ENCODE measurements at places on chromosomes 5 and 9.

DNA sequence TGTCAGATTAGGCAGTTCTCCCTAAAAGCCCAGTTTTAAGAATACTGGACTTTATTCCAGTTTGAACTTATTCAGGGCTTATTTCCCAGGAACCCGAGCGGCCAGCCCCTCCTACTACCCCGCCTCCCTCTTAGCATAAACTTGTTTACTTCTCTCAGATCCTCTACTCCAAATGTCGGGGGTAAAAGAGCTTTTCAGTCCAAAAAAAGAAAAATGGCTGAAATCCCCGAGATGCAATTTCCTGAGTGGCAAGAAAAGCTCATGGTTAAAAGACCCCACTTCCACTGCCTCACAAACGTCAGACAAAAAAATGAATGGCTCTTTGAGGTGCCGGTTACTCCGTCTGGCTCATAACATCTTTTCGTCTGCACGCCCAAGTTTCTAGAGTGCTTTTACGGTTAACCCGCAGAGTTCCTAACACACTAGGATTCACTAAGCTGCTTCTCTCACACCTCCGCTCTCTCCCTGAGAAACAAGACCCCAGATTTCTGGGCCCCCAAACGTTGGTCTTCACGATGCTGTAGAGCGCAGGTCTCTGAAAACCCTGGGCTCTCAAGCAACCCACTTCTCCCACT is 402 bp downstream of the BRD8 start:
- DNase-seq: peak; percentile 43

- no peak for DNase-seq
Measured at GRCh38 chr9:109113254-109113653, 6.5 kb downstream of the TMEM245 start.

GRCh38 chr5:115553082-115553481 is 8.5 kb upstream of the FEM1C start:
- DNase-seq: no peak

GRCh38 chr5:67481362-67481761 is 284.8 kb upstream of the CD180 start:
- no peak for DNase-seq

GRCh38 chr5:32814141-32814540 is 103.0 kb downstream of the NPR3 start:
- no peak for DNase-seq

- peak; percentile 74 for DNase-seq
Measured at GRCh38 chr5:317086-317811, 4.3 kb upstream of the AHRR start.

- DNase-seq: no peak
Measured at GRCh38 chr9:114163517-114163951, 8.2 kb downstream of the COL27A1 start.

DNA sequence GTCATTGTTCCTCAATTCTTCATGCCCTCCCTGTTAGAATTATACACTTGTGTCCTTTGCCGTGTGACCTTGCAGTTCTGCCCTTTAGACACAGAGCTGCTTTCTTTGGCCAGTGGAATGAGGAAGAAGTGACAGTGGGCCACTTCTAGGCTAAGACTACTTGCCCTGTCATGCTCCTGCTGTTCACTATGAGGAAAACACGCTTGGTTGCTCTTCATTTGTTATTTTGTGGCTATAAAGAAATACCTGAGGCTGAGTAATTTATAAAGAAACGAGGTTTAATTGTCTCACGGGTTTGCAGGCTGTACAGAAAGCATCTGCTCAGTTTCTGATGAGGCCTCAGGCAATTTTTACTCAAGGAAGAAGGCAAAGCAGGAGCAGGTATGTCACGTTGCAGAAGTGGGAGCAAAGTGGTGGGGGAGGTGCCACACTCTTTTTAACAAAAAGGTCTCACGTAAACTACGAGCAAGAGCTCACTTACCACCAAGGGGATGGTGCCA is 279.1 kb upstream of the DMAC1 start:
- DNase-seq: no peak

DNA sequence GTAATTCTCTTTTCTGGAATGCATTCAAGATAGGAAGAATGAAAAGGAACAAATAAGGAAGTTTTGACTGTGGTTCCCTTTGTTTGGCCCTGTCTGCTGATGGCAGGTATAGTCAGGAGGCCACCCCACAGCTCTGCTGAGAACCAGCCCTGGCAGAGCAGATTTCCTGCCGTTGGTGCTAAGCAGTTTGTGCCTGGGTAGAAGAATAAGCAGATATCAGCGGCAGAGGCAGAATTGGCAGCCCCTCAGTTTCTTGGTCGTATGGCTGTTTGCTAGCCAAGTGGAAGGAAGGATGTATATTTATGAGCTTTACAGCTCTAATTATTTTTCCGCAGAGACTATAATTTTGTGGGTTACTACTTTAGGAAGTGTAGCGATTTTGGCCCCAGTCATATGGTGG is 310.2 kb upstream of the RFX3 start:
- DNase-seq: no peak

DNA sequence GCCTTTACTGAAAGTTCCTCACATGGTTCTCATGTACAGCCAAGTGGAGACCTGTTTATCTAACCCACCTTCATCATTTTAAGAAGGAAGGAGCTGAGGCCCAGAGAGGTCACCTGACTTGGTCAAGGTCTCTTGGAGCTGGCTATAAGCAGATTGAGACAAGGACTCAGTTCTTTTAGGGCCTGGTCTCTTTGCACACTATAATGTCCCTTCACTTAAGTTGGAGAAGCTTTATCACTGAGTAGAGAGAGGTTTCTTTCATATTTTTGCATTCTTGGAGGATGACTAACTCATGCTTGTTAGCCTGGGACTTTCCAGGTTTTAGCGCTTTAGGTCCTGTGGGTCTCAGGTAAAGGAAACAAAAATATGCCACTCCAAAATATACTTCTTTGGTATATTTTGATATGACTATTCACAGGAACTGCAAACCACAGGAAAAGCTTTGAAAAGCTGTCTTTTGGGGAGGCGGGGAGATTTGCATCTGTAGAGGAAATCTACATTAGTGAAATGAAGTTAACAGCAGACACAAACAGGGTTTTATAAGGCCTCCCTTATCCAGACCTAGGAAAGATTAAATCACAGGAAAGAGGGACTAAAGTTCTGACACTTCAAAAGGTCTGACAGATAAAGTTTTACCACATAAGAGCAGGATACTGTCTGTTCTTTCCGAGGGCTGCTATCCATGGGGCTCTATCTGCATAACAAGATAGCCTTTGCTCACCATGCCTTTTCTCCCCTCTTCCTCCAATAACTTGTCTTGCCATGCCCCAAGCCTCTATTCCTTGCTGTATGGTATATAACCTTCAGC is 95.8 kb upstream of the ANKRD55 start:
- peak; percentile 58 for DNase-seq

GRCh38 chr5:31131381-31131891 is 62.0 kb upstream of the CDH6 start:
- no peak for DNase-seq

- no peak for DNase-seq
Measured at GRCh38 chr5:149546974-149547373, 4.3 kb downstream of the CSNK1A1 start.

- DNase-seq: no peak
Measured at GRCh38 chr9:11142965-11143738, 530.4 kb upstream of the PTPRD start.

- DNase-seq: no peak
Measured at GRCh38 chr9:86281593-86282076, 703 bp downstream of the ISCA1 start.

- DNase-seq: no peak
Measured at GRCh38 chr5:31952067-31952466, 222.1 kb downstream of the GOLPH3 start.

- DNase-seq: no peak
Measured at GRCh38 chr5:91927439-91927838, 544.3 kb upstream of the ARRDC3 start.

- peak; percentile 14 for DNase-seq
Measured at GRCh38 chr9:84667571-84668195, 1.8 kb upstream of the NTRK2 start.

DNA sequence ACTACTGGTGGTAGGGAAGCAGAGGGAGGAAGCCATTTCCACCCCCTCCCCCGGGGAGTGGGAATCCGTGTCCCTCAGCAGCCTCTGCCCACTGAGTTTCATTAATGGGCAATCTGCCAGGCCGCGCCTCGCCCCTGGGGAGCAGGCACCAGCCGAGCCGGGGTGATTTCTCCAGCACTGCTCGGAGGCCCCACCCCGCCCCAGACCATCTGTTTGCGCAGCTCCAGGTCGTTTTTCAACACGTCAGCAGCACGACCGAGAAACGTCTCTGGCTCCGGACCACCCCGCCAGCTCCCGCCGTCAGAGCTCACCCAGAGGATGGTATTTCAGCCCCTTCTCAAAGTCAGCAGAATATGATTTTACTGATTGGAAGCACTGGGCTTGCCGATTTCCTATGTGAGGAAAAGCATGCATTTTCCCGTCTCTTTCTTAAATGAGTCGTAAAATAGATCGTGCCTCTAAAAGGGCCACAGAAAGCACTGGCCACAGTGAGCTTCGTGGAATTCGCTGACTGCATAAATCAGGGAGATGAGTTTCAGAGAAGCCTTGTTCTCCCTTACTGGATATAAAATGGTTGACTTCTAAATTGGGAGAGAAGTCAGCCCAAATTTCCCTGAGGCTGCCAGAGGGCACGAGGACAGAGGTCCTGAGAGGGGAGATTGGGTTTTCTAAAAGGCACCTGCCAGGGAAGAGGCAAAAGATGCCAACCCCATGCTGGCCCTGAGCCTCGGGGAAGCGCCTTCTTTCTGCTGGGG is 47.0 kb downstream of the OLFM1 start:
- DNase-seq: no peak

- DNase-seq: no peak
Measured at GRCh38 chr5:134517553-134517952, 7.9 kb upstream of the JADE2 start.

DNA sequence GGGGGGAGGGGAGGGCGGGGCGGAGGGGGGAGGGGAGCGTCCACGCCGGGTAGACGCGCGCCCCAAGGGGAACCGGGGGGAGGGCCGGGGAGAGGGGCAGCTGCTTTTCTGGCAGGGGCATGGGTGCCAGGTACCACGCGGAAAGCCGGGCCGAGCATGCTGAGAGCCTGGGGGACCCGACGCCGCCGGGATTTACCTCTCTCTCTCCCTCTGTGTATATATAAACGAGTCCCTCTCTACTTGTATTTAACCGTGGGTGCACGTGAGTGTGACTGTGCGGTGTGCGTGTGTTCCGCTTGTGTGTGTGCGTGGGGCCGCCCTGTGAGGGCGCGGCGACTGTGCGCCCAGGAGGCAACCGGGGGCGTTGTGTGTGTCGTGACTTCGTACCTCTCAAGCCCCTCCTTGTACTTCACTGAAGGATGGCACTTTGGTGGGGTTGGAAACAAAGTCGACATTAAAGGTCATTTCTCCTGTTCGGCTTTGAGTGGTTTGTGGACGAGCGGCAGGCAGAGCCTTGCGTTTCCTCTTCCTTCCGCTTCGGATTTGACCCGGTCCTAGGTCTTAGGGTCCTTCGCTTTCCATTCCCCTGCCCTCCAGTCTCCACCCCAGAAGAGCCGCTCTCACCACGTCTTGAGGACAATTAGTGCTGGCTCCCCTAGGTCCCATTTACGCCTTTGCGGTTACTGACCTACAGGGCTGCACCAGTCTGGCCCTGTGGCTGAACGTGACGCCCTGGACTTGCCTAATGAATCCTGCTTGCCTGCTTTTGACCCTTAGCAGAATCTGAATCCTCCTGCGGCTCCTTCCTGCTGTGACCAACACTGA is 36.2 kb upstream of the TTC1 start:
- DNase-seq: no peak

GRCh38 chr9:86301686-86302085 is 19.3 kb upstream of the ISCA1 start:
- no peak for DNase-seq

Measured in activated T-cell treated with anti-CD3 and anti-CD28 coated beads, Interleukin-2, amount 50 U/mL, for 48 hours (primary cell).